ENCODE measurements at places on chromosomes 6 and 20.

DNA sequence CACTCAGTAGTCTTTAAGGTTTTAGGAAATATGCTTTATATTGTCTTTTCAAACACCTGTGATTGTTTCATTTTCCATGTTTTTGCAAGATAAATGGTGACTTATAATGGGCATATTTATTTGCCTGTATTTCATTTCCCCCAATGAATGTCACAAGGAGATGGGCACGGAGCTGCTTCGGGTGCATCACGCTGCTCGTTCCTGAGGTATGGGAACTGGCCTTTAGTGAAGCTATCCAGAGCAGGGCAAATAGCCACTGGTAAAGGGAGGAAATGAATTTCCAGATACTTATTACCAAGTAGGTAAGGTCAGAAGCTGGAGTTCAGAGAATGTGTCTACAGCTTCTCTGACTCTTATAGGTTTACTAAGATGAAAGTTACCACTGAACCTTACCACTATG lies 3.7 kb downstream of the POU3F2 start:
- no peak for DNase-seq

GRCh38 chr20:56245761-56246160 lies 2.8 kb upstream of the MC3R start:
- no peak for DNase-seq

DNA sequence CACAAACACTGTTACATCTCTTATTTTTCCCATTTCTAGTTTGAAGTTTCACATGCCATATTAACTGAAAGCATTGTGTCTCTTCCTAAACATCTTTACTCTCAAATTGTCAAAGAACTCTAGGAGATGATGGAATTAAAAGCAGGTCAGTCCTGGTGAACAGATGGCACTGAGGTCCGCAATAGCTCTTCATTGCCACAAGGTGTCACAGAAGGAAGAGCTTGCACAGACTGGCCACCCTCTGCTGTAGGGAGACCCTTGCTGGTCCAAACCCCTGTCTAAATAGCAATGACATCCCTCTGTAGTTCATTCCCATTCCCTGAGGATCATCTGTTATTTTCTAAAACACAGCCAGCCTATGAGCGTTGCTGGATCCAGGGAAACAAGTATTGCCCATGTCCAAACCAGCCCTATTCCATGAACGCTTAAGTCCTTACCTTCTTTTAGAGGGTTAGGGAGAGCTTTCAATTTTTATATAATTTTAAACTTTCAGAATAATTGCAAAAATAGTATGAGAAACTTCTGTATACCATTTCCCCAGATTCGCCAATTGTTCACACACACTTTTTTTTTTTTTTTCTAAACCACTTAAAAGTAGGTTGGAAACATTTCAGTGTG lies 10.1 kb upstream of the HDAC2 start:
- no peak for DNase-seq

DNA sequence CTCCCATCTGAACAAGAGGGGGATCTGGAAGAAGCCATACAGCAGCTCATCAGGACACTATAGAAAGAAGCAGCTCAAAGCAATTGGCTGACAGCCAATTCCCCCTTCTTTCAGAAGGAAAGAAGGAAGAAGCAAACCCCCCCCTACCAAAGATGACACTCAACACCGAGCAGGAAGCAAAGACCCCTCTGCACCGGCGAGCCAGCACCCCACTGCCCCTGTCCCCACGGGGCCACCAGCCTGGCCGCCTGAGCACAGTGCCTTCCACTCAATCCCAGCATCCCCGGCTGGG lies 1.2 kb downstream of the REM1 start:
- no peak for DNase-seq

- no peak for DNase-seq
These were observed 114.3 kb downstream of the GJA1 start for GRCh38 chr6:121549736-121550135.

DNA sequence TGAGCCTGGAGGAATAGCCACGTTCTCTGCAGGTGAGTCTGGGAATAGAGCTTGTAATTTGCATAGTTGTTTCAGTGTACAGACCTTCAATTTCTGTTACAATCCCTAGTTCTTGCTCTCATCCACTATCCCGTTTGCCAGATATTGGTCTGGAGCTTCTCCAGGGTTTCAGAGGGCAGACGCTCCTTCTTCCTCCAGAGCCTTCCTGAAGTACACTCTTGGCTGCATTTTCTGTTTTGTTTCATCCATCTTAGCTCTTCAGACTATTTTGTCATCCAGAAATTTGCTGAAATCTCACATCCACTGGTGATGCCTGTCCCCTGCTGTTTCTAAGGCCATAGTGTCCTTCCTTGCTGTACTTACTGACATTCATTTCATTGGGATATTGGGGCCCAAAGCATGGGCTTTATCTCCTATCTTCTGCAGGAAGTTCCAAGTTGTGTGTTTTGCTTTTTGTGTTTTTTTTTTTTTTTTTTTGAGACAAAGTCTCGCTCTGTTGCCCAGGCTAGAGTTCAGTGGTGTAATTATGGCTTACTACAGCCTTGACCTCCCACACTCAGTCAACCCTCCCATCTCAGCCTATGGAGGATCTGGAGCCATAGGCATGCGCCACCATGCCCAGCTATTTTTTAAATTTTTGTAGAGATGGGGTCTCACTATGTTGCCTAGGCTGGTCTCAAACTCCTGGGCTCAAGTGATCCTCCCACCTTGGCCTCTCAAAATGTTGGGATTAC lies 18.7 kb downstream of the CDS2 start:
- DNase-seq: no peak

GRCh38 chr6:32713241-32713640 lies 27.9 kb upstream of the HLA-DQA2 start:
- DNase-seq: no peak

- no peak for DNase-seq
These were observed 257.6 kb upstream of the THEMIS start for GRCh38 chr6:128158496-128158895.

GRCh38 chr20:43844778-43845614 lies 69.7 kb upstream of the TOX2 start:
- DNase-seq: no peak

- DNase-seq: no peak
These were observed 1.1 kb upstream of the ZBTB46 start for GRCh38 chr20:63831993-63832686.

GRCh38 chr6:127812985-127813698 lies 87.7 kb downstream of the THEMIS start:
- no peak for DNase-seq

- no peak for DNase-seq
These were observed 129.2 kb downstream of the TBX18 start for GRCh38 chr6:84635081-84635761.

Data from CD4-positive, alpha-beta T cell treated with Interleukin-1 beta for 1 hour (primary cell).